ENCODE measurements at places on chromosomes 6 and 20. TPM values are rescaled to one million over a fixed set of nuclear protein-coding genes. Genes with fewer than 3 reads are reported as not detected.

BEND3 gene
- total RNA-seq: 1.4 TPM

C20orf202 gene
- not detected for total RNA-seq

FOXA2 gene
- total RNA-seq: not detected

OR2H2 gene
- not detected for total RNA-seq

LIN28B gene
- total RNA-seq: not detected

CD93 gene
- total RNA-seq: 6.0 TPM

CD24 gene
- total RNA-seq: 8.0 TPM

TOX2 gene
- total RNA-seq: 2.0 TPM

TSBP1 gene
- total RNA-seq: not detected

SLC32A1 gene
- total RNA-seq: not detected

BPIFB1 gene
- not detected for total RNA-seq

TGM3 gene
- total RNA-seq: not detected

CRYBG1 gene
- 3.7 TPM for total RNA-seq

KCNQ2 gene
- not detected for total RNA-seq

BTN1A1 gene
- not detected for total RNA-seq

PNLDC1 gene
- total RNA-seq: 0.23 TPM

GTF3C6 gene
- 32.1 TPM for total RNA-seq

TEAD3 gene
- total RNA-seq: 7.4 TPM

MEA1 gene
- 67.0 TPM for total RNA-seq

NKAPL gene
- total RNA-seq: 1.4 TPM

KIF6 gene
- total RNA-seq: 1.3 TPM

DLK2 gene
- total RNA-seq: 0.47 TPM

BFSP1 gene
- total RNA-seq: 2.5 TPM

LY6G6F gene
- not detected for total RNA-seq

VGLL2 gene
- not detected for total RNA-seq

KIF25 gene
- total RNA-seq: not detected

FAM209B gene
- not detected for total RNA-seq

OLIG3 gene
- total RNA-seq: not detected

GABBR1 gene
- total RNA-seq: 7.3 TPM

EDN3 gene
- not detected for total RNA-seq

ULBP3 gene
- 5.0 TPM for total RNA-seq

JAG1 gene
- 126 TPM for total RNA-seq

Data from smooth muscle cell of the coronary artery (primary cell).